ENCODE measurements at places on chromosomes 2 and 18.
A peak's percentile ranks its signal among the peaks of the same experiment; 100 is the strongest.

- no peak for DNase-seq
These were observed 105.6 kb downstream of the CRIM1 start for GRCh38 chr2:36461039-36461681.

GRCh38 chr2:28084564-28084963 lies 194.0 kb downstream of the BABAM2 start:
- no peak for DNase-seq

GRCh38 chr2:191318729-191319078 lies 73.5 kb downstream of the MYO1B start:
- no peak for DNase-seq

- no peak for DNase-seq
These were observed 95.9 kb upstream of the GRB14 start for GRCh38 chr2:164717000-164717803.

- DNase-seq, result no peak
These were observed 23.2 kb downstream of the KIF1A start for GRCh38 chr2:240796543-240797499.

DNA sequence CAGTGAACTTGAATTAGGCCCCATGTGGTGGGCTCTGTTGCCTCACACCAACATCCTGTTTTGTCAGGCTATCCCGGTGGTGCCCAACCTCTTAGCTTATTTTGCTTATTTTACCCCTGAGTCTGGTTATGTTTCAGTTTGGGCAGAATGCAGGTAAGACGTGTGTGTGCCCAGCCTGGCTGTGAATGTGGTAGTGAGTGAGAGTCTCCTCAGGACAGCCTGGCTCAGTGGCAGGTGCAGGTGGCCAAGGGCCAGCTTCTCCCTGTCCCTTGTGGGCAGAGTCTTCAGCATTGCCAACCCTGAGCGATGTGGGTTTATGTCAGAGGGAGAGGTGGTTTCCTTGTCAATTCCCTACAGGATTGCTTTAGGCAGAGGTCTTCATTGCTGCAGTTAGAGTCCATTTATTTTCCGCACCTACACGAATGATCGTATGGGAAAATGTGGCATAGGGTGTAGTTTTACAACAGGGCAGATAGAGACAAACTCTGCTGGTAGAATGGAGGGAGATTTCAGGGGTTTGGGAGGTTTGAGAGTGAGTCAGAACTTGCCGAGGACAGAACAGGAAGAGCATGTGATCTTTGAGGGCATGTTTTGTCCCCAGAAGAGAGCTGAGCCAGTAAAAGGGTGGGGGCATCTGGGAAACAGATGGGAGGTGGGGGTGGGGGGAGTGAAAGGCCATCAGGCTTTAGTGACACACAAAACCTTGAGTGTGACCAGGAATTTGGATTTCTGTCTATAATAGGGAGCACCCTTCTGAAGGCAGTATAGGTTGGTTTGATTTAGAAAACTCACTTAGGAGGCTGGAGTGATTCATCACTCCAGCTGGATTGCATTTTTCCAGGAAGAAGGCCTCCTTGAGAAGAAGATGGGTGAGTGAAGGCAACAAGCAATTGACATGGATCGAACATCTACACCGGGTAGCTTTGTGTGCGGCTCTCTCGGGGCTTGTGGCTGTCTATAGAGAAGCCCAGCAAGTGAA lies 156.2 kb upstream of the CELF4 start:
- DNase-seq, result no peak

GRCh38 chr2:126775300-126775985 lies 119.5 kb downstream of the GYPC start:
- no peak for DNase-seq

GRCh38 chr2:207473049-207473930 lies 56.5 kb upstream of the CREB1 start:
- DNase-seq, result no peak

DNA sequence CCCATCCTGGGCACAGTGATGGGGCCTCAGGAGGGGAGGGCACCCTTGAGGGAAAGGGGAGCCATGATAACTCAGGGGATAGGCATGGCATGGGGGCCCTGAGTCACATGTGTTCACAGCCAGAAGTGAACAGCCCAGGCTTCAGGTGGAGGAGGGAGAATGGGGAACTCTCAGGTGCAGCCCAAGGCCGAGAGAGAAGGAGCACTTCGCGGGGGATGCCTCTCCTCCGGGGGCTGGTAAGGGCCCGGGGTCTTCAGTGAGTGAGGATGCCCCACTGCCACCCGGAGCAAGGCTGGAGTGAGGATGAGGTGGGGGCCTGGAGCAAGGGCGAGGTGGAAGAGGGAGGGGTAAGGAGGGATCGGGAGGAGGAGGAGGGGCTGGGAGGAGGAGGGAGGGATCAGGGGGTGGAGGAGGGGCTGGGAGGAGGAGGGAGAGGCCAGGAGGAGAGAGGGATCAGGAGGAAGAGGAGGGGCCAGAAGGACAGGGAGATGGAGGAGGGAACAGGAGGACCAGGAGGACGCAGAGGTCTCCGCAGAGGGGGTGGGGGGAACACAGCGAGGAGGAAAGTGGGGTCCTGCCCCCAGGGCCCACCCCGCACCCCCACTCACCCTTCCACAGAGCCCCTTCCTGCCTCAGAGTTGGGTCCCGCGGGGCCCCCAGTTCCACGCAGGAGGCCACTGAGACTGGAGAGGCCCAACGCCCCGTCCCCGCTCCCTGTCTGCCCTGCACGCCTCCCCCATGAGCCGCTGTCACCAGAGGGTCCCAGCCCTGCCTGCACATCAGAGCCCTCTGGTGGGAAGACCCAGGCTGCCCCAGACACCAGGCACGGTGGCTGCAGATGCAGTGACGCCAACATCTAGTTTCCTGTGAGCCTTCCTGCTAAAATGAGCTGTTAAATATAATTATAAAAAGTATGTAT lies 42.8 kb downstream of the RAMP1 start:
- no peak for DNase-seq

- DNase-seq, result no peak
These were observed 33.4 kb upstream of the SLC8A1 start for GRCh38 chr2:40485318-40485717.

GRCh38 chr2:183925281-183925680 lies 673.0 kb upstream of the ZNF804A start:
- no peak for DNase-seq

- DNase-seq, result no peak
These were observed 43.4 kb upstream of the DNAJC10 start for GRCh38 chr2:182672466-182673165.

DNA sequence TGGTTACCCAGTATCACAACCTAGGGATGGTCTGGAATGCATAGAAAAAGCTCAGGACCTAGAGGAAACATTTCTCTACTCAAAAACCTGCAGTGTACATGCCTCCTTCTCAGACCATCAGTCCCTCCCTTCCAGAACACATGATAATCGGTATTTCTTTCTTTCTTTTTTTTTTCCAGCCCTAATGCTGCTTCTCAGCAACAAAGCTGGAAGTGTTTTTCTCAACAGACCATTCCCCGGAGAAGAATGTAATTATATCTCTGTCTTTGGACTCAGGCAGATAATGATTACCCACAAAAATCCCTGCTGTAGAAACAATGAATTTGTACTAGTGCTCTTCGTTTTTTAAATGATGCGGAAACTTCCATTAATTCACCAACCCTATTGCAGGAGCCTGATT lies 44.1 kb upstream of the NDUFV2 start:
- DNase-seq, result no peak

GRCh38 chr2:15808204-15808910 lies 132.0 kb upstream of the MYCN start:
- no peak for DNase-seq

- no peak for DNase-seq
These were observed 14.8 kb downstream of the CERKL start for GRCh38 chr2:181642086-181642485.

DNA sequence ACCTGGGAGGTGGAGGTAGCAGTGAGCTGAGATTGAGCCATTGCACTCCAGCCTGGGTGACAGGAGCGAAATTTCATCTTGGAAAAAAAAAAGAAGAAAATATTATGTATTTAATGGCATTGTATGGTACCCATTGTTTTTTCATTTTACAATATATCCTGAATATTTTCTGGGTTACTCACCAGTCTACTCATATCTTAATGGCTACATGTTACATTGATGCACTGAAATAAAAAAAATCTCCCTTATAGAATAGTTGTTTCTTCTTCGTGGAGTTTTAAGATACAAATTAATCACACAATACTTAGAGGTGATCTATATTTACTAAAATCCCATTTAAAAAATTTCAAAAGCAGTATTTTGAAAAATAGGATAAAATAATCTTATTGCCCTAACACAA lies 66.3 kb upstream of the XPO1 start:
- no peak for DNase-seq

GRCh38 chr2:85694052-85695025 lies at the start of gene GNLY:
TSS of gene GNLY (plus strand) at chr2:85694358. CDS start at chr2:85694419, 61 bp downstream.
- no peak for DNase-seq

DNA sequence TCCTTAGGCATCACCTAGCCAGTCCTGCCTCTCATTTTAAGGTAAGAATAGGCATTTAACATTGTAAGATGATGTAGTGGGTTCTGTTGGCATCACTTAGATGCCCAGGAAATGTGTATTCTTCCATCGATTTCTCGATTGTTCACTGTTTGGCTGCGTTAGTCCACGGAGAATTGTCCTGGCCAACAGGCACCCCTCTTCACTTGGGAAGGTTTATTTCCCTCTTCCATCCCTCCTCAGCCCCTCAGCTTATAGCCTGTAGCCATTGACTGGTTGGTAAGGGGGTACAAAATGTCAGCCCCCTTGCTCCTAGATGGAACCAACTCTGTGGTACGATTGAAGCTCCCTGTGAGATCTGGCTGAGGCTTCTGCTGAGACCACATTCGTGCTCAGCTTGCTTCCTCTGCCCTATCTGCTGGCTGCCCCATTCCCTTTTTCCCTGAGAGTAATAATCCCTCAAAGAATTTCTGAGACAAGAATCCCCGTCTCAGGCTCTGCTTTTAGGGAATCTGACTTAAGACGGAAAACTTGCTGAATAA lies 43.4 kb downstream of the PLEKHA3 start:
- DNase-seq, result no peak

DNA sequence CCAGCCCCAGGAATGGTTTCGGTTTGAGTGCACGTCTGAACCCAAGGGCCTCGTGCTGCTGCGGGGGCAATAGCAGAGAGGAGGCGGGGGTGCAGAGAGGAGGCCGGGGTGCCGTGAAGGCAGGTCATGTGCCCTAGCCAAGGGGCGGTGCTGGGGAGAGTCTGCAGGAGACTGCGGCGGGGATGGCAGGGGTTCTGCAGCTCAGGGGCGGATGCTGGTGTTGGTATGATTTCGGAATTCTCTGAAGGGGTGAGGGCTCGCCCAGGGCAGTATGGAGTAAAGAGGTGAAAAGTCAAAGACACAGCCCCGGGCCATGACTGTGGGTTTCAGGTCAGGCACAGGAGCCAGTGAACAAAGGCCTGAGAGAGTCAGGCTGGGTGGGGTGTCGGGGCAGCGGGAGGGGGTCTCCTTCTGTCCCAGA lies 186.5 kb upstream of the HDAC4 start:
- DNase-seq, result no peak

DNA sequence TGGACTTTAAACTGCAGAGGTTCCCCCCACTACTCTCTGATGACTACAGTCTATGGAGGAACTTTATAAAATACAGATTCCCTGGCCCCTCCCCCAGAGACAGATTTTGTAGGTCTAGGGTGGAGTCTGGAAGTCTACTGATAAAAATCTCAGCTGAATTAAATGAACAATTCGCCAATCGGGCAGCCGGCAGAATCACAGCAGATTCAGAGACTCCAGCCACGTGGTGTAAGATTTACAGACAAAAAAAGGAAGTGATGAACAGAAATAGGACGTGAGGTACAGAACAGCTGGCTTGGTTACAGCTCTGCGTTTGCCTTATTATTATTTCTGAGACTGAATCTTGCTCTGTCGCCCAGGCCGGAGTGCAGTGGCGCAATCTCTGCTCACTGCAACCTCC lies 21.4 kb upstream of the MTA3 start:
- no peak for DNase-seq

DNA sequence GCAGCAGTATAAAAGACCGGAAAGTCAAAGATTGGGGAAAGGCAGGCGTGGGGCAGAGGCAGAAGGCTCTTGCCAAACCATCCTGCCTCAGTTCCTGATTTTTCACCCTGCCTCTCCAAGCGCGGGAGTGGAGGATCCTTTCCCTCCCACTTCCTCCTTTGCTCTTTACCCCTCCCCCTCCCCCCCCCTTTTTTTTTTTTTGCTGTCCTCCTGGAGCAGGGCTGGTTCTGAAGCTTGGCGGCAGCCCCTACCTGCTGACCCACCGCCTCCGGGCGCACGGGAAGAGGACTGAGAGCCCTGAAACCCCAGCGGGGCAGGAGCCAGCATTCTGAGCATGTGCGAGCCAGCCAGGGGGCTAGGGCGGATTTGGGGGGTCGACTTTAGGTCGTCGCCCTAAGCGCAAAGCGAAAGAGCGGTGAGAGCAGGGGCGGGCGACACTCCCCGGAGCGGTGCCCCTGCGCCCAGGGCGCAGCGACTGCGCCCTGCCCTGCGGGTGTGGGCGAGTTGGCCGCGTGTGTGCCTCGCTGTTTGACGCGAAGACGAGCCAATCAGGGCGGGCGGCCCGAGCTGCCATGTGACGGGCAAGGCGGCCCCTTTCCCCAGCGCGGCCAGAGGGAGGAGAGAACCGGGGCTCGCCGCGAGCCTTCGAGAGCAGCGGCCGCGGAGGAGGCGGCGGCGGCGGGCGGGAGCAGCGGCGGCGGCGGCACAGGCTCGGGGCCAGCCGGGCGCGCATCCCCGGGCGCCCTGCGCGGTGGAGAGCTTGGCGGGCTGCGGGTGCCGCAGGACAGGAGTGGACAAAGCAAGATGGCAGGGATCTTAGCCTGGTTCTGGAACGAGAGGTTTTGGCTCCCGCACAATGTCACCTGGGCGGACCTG lies at the start of gene CERS6:
Gene CERS6 (plus strand): TSS at position 628 of the 876 bp plus-strand sequence. CDS start 177 bp downstream, at position 805.
- DNase-seq, result peak; percentile 54

GRCh38 chr18:35717182-35717581 lies 135.6 kb downstream of the GALNT1 start:
- DNase-seq, result no peak

DNA sequence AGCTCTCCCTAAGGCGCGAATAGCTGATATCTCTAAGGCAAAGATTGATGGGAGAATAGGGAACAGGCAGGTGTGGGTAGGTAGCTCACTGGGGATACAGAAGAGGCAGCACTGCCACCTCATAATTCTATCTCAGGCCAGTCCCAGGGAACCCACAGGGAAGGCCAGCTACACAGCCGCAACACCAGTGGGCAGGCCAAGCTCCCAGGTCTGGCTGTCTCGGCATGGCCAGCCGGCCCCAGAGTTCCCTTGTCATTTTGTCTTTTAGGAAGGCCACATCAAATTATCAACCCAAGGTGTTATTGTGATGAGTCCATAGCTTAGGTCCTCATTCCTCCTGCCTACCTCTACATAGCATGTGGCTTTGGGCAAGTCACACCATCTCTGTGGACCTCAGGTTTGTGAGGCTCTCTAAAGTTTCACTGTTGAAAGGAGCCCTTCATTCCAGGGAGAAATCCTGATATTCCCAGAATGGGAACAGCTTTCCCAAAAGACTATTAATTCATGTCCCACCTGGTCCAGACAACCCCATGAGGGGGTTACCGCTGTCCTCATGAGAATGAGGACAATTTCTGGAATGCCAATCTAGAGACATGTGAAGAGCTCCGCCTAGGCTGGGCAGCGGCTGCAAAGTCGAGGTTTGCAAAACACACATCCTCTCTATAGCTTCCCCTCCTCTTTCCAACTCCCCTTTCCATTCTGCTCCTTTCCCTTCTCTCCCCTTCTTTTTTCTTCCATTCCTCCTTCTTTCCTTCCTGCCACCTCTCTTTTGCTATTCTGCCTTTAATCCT lies 287.1 kb upstream of the ID2 start:
- DNase-seq, result no peak
